ENCODE measurements at places on chromosomes 4 and X.

- DNase-seq: no peak
These were observed 314.0 kb downstream of the NAF1 start for GRCh38 chr4:162852642-162853041.

GRCh38 chrX:103792916-103793544 lies 16.4 kb downstream of the PLP1 start:
- DNase-seq: no peak

DNA sequence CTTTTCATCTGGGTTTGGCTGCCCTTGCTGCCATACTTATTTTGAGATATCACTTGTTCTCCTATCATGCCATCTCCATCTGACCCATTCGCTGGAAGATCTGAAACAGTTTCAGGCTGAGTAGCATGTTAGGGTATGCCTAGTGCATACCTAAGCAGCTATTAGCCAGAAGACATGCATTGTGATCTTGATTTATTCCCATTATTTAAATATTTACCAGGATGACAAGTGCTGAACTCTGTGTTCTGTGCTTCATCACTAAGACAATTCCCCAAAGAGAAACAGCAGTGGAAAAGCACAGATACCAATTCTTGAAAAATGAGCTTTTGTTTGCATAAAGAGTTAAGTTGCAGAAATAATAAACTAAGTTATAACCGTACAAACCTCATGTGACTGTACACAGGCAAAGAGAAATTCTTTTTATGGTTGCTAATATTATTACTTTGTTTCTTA lies 271.0 kb upstream of the ARSJ start:
- DNase-seq: no peak

DNA sequence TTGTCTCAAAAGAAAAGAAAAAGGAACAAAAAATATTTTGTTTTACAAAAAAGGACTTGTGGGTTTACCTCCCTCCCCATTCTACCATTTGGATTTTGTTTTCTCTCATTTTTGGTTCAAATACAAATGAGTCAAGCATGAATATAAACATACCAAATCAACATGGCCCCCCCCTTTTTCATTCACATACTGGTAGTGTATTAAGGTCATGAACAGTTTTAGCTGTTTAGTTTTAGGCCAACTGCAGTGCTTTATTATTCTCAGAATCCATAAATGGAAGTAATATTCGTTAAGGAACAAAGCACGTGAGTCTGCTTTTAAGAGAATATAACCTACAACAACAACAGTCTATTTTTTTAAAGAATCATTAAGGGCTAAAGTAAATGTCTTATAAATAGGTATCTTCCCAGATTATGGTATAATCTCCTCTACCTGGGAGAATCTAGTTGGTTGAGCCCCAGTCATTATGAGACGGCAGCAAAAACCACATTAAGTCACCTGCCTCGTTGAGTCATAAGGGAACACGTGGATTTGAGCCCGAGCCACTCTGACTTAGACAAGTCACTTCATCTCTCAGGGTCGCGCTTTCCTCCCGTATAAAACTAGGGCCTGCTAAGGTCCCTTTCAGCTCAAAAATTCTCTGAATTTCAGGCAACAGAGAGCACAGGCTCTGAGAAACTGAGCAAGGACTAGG lies 26.7 kb downstream of the BCLAF3 start:
- no peak for DNase-seq

DNA sequence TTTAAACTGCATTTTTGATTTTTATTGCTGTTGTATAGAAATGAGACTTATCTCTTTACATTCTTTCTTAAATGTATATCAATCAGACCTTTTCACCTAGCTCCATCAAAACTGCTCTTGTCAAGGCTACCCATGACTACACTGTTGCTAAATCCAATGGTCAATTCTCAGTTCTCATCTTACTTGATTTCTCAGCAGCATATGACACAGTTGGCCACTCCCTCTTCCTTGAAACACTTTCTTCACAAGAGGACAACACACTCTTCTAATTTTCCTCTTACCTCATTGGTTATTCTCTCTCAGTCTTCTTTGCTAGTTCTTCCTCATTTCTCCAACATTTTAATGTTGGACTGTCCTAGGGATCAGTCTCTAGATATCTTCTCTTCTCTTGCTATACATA lies 94.1 kb upstream of the CITED1 start:
- DNase-seq: no peak

DNA sequence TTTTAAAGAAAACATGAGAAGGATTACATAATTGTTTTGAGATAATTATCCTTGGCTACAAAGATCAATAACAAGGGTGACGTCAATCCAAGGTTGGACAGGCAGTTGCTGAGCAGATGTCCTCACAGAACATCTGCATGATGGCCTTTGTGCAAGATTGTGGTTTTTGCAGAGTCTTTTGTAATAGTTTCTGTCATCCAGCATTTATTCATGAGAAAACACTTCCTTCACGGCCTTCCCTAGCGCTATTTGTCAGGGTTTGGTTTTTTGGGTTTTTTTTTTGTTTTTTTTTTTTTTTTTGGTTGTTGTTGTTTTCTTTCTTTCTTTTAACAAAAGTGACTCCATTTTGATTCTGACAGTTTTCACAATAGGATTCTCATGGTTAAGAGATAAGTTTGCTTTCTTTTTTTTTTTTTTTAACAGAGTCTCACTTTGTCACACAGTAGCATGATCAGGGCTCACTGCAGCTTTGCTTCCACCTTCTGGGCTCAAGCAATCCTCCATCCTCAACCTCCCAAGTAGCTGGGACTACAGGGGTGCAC lies 31.5 kb upstream of the ELF2 start:
- DNase-seq: peak; percentile 91

DNA sequence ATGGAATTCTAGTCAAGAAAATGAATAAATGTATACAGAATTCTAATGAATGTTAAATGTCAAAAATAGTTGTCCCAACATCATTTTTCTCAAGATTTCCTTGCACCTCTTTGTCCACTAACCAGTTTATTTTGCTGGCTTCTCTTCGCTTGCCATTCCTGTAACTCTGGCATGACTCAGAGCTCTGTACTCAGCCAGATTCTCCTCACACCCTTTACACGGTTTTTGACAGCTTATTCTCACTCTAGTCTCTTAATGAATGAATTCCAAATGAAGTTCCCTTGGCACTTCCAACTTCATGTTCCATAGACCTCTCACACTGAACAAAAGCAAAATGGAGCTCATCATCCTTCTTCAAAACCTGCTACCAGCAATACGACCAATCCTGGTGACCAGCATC lies 419.3 kb upstream of the SLIT2 start:
- no peak for DNase-seq

DNA sequence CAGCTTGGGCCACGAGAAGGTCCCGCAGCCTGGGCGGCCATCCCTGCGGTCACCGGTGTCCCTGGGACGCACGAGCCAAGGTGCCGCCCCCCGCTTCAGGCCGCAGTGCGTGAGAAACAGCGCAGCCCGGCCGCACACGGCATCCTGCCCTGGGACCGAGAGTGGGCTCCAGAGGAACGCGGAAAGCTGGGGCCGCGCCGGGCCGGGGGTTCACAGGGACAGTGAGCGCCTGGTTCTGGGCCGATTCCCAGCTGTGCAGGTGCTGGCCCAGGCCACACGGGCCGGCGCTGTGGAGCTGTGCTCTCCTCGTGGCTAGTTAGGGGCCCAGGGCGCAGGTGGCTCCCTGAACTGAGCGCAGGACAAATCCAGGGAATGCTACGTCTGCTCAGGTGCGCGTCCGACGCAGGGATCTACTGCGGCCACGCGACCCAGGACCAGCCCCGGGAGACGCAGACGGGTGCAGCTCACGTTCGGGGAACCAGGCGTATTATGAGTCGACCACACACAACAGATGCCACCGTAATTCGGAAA lies 25.8 kb upstream of the GTPBP6 start:
- DNase-seq: no peak

DNA sequence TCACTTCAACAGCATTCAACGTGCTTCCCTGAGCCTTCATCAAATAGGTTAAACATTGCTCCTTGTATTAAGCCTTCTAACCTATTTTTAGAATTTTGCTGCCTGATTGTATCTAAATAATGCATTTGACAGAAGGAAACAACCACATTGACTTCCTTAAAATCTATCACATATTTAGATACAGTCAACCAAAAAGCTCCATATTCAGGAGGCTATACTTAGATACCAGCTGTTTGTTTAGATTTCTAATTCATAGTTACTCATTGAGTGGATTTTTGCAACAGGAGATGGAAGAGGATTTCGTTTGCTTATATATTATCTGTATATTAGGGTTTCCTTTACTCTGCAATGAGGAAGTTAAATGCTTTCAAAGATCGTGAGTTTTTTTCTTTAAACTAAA lies 241.1 kb upstream of the PPP1R2C start:
- no peak for DNase-seq

DNA sequence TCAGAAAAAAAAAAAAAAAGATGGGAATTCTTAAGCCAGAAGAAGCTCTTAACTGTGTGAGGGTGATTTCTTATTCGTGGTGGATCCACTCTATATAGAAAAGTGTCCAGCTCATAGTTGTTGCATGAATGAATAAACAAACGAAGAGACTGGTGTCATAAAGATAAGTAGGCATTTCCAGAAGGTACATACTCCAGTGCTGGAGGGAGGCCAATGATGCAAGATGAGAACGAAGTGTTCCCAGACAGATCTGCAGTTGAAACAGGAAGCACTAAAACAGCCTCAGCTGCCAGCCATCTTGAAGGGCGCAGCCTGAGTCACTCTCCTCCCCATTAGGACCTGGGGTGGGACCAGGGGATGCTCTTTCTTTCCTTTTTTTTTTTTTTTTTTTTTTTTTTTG lies 47.4 kb upstream of the HOPX start:
- peak; percentile 51 for DNase-seq

DNA sequence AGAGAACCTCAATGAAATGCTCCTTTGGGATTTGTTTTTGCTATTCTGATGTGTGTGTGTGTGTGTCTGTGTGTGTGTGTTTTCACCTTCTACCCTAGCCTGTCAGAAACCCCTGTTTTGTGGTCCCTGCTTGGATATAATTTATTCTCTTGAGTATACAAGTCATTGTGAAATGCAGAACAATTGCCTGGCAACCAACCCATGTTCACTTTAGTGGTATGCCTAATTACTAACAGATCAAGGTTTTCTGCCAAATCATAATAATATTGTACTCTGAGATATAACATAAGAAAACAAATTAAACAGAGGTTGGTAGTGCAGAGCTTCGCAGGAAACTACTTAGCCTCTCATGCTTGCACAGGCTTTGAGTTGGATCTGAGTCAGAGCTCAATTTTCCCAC lies 7.0 kb upstream of the TET2 start:
- DNase-seq: no peak

DNA sequence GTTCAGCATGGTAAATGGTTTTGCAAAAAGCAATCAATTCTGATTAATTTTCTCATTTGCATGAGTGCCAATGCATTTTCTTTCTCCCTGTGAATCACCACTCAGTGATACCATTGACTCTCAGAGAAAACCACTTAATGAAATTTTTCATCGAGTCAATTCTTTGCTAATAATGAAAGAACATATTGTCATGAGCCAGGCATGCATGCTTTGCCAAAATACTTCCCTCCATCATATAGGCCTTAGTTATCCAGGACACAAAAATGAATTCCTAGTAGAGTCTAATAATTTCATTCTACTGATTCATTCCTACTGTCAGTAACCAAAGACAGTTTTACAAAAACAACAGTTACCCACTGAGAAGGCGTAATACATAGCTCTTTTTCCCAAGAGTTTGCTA lies 680.0 kb downstream of the TRIML1 start:
- DNase-seq: no peak

GRCh38 chr4:123676890-123677229 lies 280.3 kb downstream of the SPRY1 start:
- DNase-seq: no peak

DNA sequence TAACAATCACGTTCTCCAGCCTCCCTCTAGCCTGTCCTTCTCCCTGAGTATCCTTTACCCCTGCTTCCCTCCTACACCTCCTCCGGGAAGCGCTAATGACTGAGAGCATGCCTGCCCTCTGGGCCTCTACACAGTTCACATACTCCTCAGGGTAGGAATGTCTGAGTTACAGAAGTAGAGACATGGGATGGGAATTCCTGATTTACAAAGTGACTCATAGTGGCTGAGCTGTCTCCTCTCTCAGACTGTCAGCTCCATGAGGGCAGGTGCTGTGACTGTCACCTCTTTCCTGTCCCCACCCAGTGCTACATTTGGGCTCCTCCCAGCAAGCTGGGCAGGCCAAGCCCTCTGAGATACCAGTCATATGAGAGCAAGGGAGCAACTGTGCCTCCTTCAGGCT lies 2.6 kb downstream of the LAS1L start:
- no peak for DNase-seq

GRCh38 chrX:9267415-9267814 lies 197.4 kb upstream of the TBL1X start:
- no peak for DNase-seq

DNA sequence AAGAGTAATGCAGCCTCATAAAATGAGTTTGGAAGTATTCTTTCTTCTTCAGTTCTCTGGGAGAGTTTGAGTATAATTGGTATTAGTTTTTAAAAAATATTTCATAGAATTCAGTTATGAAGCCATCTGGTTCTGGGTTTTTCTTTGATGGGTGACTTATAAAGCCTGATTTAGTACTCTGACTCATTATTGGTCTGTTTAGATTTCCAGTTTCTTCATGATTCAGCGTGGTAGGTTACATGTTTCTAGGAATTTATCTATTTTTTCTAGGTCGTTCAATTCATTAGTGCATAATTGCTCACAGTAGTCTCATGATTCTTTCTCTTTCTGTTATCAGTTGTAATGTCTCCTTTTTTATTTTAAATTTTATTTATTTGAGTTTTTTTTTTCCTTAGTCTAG lies 111.2 kb downstream of the CEP44 start:
- DNase-seq: no peak

- no peak for DNase-seq
These were observed 98.9 kb downstream of the LARP1B start for GRCh38 chr4:128159967-128160366.

DNA sequence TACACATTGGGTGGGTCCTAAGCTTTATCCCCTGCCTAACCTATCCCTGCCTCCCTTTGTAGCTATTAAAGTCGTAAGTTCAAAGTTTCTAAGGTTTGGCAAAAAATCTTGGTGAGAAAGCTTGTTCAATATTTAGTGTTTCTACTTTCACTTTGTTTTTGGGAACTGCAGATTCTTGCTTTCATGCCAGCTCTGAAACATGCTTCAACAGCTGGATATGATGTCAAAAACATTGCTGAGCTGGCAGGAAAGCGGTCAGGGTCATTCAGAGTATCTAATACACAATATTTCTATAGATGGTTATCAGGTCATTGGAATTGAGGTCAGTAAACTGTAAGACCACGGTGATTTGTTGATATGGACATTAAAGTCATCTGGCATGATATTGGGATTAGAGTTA lies 19.7 kb downstream of the CENPI start:
- DNase-seq: no peak

- no peak for DNase-seq
These were observed 10.9 kb downstream of the USP38 start for GRCh38 chr4:143195581-143195980.

DNA sequence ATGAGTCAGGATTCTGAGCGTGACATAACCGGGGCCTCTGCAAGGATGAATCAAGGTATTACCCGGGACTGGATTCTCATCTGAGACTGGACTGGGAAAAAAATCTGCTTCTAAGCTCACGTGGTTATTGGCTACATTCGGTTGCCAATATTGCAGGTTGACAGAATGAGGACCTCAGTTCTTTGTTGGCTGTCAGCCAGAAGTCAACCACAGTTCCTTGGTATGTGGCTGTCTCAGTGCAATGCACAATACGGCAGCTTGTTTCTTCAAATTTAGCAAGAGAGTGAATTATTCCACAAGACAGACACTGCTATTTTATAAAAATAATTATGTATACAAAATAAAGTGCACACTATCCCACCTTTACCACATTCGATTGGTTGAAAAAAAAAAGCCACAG lies 424.2 kb downstream of the KLHL4 start:
- DNase-seq: peak; percentile 12

GRCh38 chr4:183558873-183559272 lies 54.0 kb downstream of the ING2 start:
- DNase-seq: no peak

Measured in Kasumi-1 (cell line).